ENCODE measurements at places on chromosomes 12 and 14.

DNA sequence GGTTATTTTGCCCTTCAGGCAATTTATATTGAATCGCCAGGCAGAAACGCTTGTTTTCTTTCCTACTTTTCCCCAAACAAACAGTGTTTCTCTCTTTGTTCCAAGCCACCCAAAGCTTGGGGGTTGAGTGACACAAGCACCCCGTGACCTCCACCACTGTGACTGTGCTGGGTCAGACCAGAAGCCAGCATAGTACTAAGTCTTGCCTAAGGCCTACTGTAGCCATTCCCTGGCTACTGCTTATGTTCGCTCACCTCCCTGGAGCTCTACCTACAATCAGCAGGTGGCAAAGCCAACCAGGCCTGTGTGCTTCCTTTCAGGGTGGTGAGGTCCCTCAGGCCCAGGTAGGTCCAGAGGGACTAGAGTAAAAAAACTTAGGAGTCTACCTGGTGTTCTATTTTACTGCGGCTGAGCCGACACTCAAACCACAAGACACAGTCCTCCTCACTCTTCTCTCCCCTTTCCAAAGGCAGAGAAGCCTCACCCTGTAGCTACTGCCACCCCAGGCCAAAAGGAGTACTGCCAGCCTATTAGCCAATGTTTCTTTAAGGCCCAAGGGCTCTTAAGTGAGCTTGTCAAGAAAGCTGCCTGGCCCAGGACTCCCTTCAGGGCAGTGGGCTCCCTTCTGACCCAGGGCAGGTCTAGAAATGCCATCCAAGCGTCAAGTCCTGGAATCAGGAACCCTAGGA, 411.8 kb upstream of the MIS18BP1 start:
- peak; percentile 1 for DNase-seq

DNA sequence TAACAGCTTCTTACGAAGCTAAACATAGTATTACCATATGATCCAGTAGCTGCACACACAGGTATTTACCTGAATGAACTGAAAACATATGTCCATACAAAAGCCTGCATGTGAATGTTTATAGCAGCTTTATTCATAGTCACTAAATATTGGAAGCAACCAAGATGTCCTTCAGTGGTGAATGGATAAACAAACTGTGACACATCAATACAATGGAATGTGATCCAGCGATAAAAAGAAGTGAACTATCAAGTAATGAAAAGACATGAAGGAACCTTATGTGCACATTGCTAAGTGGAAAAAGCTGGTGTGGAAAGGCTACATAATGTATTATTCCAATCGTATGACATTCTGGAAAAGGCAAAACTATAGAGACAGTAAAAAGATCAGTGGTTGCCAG, 38.1 kb upstream of the JDP2 start:
- DNase-seq: no peak

GRCh38 chr14:52701223-52701622, 5.8 kb upstream of the PSMC6 start:
- no peak for DNase-seq

DNA sequence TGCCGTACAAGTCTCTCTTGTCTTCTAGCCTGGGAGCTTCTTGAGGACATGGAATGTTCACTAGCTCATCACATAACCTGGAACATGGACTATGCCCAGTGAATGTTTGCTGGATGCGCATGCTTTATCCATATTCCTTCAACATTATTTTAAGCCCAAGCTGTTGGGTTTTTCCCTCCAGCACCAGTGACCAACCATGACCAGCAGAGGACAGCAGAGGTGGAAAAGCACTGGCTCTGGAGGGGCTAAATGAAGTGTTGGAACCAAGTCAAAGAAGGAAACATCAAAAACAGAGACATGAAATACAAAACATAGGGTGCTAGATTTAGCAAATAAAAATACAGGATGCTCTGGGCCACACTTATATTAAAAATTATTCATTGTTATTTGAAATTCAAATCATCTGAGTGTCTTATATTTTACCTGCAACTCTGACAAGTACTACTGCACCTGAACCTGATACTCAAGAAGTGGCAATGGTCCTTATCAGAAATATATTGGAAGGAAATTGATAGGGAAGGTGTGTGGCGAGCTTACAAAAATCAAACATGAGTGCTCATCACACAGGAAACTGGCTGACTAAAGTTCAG, 23.1 kb upstream of the HELB start:
- no peak for DNase-seq

GRCh38 chr14:23119363-23120327, 590 bp upstream of the CEBPE start:
- DNase-seq: peak; percentile 76

DNA sequence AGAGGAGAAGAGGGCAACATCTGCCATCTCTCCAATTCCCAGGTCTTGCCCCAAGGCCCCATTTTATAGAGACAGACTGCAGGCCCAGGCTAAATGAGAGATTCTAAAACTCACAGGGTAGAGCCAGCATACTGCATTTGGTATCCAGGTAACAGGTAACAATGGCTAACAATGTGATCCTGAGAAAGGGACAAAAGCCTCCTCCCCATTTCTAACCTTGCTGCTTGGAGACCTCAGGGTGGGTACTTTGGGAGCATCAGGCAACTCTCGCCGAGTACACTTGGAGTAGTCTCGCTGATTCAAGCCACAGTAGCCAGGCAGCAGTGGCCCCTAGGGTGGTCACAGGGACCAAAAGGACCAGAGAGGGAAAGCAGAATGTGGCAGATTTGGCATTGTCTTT, 162.6 kb upstream of the PLEKHA5 start:
- no peak for DNase-seq

DNA sequence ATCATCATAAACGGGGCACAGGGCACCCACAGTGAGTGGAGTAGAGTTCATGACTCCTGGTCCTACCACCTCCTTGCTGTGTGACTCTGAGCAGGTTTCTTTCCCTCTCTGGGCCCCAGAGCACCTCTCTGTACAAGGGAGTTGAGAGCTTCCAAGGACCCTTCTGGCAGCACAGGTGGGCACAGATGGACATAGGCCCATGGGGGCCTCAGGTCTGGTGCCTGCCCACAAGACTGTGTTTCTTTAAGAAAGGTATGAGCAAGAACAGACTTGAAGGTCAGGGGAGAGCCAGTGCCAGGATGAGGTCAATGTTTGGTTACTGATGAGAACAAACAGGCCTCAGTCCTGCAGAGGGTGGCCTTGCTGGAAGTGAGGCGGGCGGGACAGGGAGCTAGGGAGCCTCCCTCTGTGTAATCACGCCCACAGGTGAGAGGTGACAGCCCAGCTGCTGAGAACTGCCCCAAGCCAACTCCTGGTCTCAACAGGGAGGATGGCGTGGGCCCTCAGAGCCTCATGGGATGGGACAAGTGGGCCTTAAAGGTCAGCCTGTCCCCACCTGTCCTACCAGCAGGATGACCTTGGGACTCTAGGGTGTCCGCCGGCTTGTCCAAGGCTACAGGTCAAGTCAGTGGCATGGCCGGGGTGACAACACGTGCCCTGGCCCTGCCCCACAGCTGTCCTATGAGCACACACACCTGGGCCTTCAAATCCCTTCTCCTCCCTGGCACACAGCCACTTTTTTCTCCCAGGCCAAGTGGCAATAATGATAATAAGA, 49.1 kb downstream of the CCDC85C start:
- DNase-seq: no peak

- no peak for DNase-seq
Measured at GRCh38 chr12:125194163-125194773, 129.0 kb downstream of the AACS start.

GRCh38 chr14:36947362-36947761, 225.0 kb downstream of the SLC25A21 start:
- DNase-seq: no peak

DNA sequence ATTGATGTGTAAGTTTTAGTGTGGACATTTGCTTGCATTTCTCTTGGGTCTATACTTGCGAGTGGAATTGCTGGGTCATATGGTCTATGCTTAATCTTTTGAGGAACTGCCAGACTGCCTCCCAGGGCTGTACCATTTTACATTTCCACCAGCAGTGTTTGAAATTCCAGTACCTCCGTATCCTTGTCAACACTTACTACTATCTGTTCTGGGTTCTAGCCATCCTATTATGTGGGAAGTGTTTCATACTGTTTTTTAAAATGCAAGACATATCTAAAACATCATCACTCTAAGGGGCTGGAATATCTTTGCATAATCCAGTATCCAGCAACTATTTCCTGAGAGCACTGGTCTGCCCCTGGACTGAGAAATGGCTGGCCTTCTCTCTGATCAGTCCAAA, 80.2 kb upstream of the RIN3 start:
- no peak for DNase-seq

DNA sequence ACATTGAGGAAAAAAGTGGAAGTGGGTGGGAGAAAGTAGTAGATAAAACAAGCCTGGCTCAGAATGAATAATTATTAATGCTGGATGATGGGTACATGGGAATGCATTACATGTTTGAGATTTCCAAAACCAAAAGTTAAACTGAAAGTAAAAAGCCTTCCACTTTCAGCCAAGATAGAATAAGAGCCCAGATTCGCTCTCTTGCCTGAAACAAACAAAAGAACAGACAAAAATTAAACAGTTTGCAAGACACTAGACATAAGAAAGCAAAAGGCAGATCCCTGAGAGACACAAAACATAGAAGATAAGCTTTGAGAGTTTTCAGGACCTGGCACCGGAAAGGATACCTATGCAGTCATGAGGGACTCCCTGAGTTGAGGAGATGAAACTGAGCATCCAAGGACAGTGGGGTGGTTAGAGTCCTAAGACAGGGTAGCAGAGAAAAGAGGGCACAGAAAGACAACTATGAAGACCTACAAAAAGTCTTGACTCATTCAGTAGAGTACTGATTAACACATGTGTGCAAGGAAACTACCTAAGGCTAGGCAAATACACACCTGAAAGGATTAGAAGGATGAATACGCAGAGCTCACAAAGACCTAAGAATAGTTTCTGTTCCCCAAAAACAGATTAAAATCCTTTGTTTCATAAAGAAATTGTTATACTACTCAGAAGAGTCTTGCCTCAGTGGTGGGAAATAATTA, 54.1 kb downstream of the CEP83 start:
- peak; percentile 26 for DNase-seq

DNA sequence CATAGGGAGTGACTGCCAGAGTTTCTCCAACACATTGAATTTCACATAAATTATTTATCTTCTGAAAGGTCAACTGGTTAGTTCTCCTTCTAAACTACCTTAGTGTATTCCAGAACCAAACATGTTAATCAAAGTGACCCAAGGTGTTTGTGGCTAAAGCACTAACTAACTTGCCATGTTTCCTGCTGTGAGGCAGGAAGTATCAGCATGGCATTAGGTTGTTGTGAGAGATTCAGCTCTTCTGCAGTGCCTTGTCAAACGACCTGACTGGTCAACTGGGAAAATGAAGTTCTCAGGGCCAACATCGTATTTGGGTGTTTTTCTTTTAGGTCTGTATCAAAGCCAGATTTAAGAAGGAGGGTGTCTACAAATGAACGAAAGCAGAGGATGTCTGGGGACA, 448.1 kb downstream of the APAF1 start:
- DNase-seq: no peak

DNA sequence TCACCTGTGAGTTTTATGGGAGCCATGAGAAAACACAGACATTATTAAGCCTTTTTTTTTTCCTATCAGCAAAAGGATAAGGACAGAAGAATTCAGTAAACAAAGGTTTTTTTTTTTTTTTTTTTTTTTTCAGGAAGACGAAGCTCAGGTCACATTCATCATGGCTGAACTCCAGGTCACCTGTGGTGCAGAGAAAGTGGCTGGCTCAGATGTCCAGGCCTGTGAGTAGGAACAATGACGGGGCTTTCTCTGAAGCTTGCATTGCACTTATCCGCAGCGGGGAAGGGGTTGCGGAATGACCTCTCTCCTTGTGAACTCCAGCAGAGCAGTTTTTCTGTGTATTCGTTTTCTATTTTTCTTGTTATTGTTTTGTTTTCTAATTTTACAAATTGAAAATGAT, 759.6 kb upstream of the TMEM132C start:
- DNase-seq: no peak

GRCh38 chr12:93060666-93061472, 131.8 kb upstream of the EEA1 start:
- DNase-seq: no peak

DNA sequence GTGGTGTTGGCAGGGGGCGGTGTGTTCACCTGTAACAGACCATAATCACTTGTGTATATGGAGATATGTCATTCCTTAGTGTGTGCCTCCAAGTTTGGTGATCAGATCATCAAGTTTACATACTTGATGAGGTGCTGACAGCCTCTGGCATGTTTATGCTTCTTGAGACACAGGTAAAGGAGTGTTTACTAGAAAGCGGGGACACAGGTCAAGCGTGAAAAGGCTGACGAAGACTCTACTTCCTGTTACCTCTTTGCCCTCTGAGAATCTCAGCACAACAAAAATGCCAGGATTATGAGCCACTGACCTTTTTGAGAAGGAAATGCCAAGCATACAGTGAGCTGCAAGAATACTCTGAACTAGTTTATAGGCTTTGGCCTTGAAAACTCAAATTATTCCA, 29.6 kb downstream of the PRDM4 start:
- peak; percentile 79 for DNase-seq

DNA sequence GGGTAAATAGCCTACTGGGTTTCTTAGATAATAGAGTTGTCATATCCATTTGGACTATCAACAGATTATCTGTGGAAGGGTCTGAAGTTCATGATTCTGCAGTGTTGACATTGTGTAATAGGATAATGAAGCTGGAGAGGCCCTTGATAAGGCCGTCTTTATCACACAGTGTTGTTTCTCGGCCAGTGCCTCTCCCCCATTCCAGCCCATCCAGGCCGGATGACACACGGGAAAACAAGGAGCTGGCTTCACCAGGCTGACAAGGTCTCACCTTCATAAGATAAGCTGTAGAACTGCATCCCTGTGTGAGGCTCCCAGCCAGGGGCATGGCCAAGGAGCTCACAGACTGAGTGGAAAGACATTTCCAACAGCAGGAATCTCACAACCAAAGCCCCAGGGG, 8.7 kb upstream of the EML1 start:
- no peak for DNase-seq

GRCh38 chr12:47837190-47838171, 17.8 kb upstream of the HDAC7 start:
- peak; percentile 84 for DNase-seq

DNA sequence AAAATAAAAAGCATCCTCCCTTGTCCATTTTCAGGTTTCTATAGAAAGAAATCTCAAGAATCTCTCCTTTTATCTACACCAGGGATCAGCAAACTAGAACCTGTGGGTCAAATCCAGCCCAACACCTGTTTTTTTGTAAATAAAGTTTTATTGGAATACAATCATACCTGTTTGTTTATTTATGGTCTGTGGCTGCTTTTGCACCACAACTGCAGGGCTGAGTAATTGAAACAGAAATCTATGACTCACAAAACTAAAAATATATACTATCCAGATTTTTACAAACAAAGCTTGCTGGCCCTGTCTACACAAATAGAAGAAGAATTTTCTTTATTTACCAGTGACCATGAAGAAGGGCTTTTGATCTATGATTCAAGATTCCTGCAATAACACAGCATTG, 95.1 kb upstream of the COCH start:
- no peak for DNase-seq

GRCh38 chr12:54975875-54976274, 8.7 kb downstream of the TESPA1 start:
- no peak for DNase-seq

GRCh38 chr12:4628406-4628805, 20.4 kb downstream of the AKAP3 start:
- DNase-seq: no peak

All from B cell (primary cell).